ENCODE measurements at places on chromosomes 1 and 21.

DNA sequence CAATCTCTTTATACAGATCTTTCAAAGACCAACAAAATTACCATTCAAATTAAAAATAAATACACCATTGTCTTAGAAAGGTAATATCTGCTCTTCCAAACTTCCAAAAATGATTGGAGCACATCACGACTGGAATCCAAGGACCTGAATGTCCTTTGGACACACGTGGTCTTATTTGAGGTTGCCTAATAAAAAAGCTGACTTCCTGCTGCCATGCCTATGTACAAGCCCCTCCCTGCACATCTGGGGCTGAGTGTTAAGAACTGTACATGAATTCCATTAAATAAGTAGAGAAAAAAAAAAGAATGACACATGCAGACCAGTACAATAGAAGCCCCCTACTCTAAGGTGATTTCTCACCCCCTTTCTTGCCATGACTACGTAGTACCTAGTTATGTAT, 73.6 kb downstream of the SUSD4 start:
- DNase-seq = no peak

GRCh38 chr1:65146908-65147423, 1.0 kb upstream of the AK4 start:
- no peak for DNase-seq

- DNase-seq = no peak
Observed at GRCh38 chr1:109356915-109357314, 40.8 kb downstream of the SORT1 start.

DNA sequence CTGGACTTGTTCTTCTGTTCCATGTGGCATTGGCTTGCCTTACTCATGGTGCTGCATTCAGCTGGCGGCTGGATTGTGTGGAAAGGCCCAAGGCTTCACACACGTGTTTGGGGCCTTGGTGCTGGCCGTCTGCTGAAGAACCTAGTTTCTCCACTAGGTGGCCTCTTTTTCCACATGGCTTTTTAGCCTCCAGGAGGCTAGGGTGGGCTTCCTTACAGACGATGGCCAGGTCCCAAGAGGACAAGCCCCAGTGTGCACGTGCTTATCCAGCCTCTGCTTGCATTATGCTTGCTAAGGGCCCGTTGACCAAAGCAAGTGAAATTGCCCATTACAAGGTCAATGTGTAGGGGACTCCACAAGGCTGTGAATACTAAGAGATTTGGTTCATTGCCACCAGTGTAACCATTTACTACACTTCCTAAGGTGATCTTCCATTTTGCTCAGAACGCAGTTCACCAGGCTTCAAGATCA, 47.5 kb upstream of the FOXO6 start:
- no peak for DNase-seq

- no peak for DNase-seq
Observed at GRCh38 chr21:36065497-36066036, 4.3 kb upstream of the CBR1 start.

GRCh38 chr1:174700775-174701174, 253.0 kb downstream of the GPR52 start:
- peak; percentile 8 for DNase-seq

DNA sequence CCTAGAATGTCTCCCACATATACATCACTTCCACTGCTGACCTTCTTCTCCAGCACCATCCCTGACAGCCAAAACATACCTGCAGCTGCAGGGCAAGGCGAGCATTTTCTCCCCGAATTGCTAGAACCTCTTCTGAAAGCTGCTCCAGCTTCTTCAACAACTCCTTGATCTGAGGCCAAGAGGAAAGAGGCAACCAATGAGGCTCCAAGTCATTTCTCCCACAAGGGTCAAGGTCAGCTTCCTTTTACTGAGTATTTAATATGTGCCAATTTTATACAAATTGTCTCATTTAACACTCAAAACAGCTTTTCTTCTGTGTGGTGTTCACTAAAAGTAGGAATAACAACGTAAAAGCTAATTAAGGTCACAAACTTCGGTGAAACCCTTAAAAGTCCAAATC, 9.4 kb upstream of the PIAS3 start:
- no peak for DNase-seq

GRCh38 chr1:10170239-10170574, 40.2 kb upstream of the KIF1B start:
- no peak for DNase-seq

DNA sequence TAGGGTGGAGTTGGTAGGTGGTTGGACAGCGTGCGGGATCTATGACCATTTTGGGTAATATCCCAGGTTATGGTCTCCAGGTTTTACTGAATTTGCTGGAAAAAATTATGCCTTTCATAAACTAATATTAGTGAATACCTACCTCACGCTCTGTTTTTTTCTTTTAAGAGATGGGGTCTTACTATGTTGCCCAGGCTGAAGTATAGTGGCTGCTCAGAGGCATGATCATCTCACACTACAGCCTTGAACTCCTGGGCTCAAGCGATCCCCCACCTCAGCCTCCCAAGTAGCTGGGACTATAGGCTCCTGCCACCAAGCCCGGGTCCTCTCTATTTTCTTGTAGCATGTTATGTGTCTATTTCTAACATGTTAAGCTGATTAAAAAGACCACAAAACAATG, 100.2 kb downstream of the RHOU start:
- DNase-seq = no peak

GRCh38 chr1:234515821-234516241, 36.9 kb upstream of the TARBP1 start:
- no peak for DNase-seq

DNA sequence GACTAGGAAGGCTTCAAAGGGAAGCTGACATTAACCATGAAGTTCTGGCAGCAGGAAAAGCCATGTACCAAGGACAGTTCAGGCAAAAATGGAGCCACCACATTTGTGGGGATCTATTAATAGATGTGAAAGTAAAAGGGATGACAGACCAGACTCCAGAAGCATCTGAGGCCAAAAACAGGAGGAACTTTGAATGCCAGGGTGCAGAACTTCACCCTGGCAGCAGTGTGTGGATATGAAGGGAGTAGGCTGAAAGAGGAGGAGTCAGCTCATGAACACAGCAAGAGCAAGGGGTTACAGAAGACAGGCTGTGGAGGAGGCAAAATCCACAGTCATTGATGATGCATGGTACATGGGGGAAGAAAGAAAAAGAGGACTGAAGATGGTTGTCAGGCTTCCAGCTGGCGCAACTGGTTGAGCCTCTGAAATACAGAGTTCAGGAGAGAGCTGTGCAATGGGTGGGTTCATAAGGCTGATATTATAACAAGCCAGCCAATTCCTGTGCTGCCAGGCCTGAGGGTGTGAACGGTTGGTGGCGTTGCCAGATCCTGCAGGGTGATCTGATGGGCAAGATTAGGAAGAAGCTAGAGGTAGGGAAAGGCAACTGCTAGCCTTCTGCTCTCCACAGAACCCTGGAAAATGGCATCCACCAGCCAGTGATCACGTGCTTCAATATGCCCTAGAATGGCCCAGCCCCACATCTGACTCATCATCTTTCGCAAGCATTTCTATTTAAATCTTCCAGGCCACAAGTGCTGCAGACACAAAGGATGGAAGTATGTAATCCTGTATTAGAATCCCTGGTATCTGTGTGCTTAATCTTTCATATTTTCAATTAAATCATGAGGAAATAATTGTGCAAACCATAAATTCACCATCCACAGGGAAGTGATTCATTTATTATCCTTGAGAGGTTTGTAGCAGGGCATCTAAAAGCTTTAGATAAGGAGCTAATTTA, 81.9 kb downstream of the SLC25A24 start:
- DNase-seq = no peak

- DNase-seq = no peak
Observed at GRCh38 chr1:51425955-51426354, 93.1 kb downstream of the EPS15 start.

DNA sequence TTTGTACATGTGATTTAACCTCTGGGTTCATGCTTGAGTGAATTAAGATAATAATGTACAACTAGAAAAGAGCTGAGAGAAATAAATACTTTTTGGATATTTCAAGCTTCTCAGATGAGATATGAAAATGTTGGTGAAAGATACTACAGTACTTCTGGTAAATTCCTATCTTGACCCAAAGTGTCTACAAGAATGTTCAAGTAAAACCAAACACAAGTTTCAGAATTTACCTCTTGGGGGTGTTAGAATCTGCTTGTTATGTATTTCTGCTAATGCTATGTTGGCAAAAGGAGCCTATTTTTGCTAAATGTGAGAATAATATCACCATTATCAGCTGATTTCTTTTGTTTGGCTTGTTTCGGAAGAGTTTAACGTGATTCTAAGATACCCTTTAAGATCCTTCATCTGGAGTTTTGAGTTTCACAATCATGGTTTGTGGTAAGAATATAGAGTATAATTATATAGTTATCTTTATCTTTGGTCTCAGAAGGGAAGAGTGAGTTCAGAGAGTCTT, 388.5 kb downstream of the LMO4 start:
- DNase-seq = no peak

- no peak for DNase-seq
Observed at GRCh38 chr1:228339059-228339704, 67.5 kb downstream of the TRIM11 start.

- no peak for DNase-seq
Observed at GRCh38 chr1:29752141-29752540, 515.8 kb downstream of the PTPRU start.

DNA sequence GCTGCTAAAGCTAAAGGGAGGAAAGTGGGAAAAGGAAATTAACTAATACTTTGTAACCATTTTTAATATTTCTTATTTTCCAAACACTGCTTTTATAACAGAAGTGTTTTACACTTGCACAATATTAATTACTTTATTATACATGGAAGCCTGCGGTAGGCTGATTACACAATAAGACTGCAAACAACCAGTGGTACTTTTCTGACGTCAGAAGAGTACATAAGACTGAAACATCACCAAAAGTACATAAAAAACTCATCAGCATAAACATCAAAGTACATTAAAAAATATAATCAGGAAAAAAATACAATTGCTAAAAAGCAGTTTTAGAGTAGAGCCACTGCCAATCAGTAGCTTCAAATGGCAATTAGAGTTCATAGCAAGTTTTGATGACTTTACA, 4.6 kb downstream of the ZNF281 start:
- DNase-seq = no peak

GRCh38 chr1:45772971-45773370, 22.5 kb upstream of the IPP start:
- no peak for DNase-seq

Measured in NCI-H446 treated with DMSO at 0.1 percent for 48 hours (cell line).